Vagina (tissue), 2 donors: ENCODE measurements at places on chromosomes 16 and 17.

DNA sequence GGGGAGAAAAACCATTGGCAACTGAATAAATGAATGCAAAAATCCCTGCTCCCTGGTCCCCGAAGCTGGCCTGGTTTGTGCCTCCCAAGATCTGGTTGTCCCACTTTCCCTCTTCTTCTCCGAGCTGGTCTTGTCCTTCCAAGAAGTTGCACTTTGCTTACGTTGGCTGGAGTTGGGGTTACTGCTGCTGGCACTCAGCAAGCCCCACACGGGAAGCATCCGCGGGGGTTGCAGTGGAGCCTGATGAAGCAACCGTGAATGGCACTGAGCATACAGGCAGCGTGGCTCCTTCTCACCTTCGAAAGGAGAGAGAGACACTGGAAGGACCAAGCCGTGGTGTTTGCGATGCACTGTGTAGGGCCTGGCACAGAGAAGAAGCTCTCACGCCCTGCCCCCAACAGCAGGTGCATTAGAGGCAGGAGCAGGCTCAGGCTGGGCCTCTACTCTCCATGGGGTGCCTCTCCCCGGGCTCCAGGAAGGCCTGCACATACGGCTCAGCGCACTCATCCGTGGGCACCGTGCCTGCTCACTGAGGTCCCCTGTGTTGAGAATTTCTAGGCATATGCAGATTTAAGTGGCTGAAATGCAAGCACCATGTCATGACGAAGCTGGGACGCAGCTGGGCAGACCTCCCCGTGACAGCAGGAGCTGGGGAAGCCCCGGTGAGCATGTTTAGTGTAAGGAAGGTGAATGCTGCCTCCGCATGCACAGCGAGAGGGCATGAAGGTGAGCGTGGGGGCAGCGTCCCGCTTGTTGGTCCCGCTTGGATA lies 12.1 kb downstream of the CA5A start:
- H3K4me3 ChIP-seq = no peak overlapping the region
- H3K4me1 ChIP-seq = no peaks in the 10 kb centered on the region
- no peak for DNase-seq
- H3K27ac ChIP-seq = no peak overlapping the region

DNA sequence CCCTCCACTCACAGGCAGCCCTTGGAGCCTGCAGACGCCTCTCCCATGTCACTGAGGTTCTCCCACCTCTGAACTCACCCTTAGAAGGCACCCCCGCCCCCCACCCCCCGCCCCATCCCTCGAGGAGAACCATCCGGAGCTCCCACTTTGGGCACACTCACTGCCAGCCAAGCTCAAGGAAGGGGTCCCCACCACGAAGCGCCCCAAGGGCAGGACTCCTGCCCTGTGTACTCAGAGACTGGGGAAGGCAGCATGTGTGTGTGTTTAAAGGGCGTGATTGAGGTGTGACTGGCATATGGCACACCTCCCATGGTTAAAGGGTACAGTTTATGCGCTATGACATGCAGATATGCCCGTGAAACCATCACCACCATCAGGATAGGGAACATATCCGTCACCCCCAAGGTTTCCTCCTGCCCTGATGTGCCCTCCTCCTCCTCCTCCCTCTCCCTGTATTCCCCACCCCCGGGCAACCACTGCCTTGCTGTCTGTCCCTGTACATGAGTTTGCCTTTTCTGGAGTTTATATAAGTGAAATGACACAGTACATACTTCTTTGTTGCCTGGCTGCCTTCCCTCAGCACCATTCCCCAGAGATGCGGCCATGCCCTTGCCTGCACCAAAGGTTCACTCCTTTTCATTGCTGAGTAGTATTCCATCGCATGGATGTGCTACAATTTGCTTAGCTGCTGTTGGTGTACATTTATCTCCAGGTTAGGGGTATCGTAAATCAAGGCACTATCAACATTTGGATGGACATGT lies 14.0 kb upstream of the RBFOX3 start:
- no peak overlapping the region for H3K27ac ChIP-seq
- H3K4me1 ChIP-seq = no peaks in the 10 kb centered on the region
- no peaks in the 10 kb centered on the region for H3K36me3 ChIP-seq
- peak; percentile 91 for DNase-seq
- no peaks in the 10 kb centered on the region for H3K27me3 ChIP-seq
- no peak overlapping the region for H3K4me3 ChIP-seq

- no peaks in the 10 kb centered on the region for H3K27me3 ChIP-seq
- peaks cover 58% of the 10 kb centered on the region for H3K36me3 ChIP-seq
- no peak for DNase-seq
- no peak overlapping the region for H3K4me3 ChIP-seq
- H3K4me1 ChIP-seq = no peaks in the 10 kb centered on the region
Observed at GRCh38 chr17:73208139-73208827, 15.4 kb downstream of the COG1 start.

DNA sequence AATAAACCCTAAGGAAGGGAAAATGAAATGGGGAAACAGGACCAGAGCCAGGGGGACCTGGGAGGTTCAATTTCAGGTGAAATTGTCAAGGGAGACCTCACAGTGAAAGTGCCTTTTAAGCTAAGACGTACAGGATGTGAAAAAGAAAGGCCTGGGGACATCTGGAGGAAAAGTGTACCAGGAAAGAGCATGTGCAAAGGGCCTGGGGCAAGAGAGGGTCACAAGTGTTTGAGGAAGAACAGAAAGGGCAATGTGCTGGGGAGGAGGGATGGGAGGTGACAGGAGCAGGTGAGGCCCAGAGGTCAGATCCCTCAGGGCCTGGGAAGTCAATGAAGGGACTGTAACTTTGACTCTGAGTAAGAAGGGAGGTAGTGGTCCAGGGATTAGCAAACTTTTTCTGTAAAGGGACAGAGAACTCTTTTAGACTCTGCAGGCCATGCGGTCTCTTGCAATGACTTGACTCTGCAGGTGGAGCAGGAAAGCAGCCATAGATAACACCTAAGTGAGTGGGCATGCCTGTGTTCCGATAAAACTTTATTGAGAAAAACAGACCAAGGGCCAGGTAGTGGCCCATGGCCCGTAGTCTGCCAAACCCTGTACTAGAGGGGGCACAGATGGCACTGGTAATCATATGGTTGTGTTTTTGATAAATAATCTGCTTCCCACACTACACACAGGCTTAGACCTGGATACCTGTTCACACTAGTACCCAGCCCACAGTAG lies 93.8 kb downstream of the LITAF start:
- no peaks in the 10 kb centered on the region for H3K27me3 ChIP-seq
- no peak for DNase-seq
- no peak overlapping the region for H3K4me3 ChIP-seq
- H3K36me3 ChIP-seq = no peaks in the 10 kb centered on the region
